AG04450 (cell line): ENCODE measurements at places on chromosomes 6 and 20.

- DNase-seq, result no peak
Observed at GRCh38 chr6:2179950-2180349, 65.5 kb downstream of the GMDS start.

DNA sequence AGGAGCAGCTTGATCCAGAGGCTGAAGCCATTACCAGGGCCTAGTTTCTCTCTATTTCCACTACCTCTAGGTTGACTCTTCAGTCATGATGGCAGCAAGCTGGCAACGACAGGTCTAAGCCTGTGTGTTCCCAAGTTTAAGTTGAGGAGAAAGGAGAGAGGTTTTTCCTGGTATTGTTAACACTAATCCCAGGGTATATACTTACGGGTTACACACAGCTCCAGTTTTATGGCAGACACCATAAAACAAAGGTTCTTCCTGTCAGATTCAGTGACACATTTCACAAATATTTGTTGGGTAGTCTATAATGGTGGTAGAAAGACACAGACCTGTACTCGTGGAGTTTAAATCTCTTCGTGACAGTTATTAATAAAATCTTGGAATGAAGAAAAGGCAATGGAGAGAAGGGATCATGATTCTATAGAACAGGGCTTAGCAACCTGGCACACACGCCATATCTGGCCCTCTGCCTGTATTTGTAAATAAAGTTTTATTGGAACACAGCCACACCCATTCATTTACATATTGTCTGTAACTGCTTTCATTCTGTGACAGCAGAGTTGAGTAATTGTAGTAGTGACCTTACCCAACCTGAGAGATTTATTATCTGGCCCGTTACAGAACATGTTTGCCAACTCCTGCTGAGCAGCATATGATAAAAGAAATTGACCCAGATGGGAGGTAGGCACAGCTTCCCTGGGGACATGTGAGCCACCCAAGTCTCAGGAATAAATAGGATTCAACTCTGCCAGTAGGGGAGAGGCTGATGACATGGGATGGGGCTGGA lies 323.3 kb downstream of the CDH4 start:
- no peak for DNase-seq

GRCh38 chr6:1020133-1020532 lies 291.8 kb upstream of the FOXQ1 start:
- no peak for DNase-seq

DNA sequence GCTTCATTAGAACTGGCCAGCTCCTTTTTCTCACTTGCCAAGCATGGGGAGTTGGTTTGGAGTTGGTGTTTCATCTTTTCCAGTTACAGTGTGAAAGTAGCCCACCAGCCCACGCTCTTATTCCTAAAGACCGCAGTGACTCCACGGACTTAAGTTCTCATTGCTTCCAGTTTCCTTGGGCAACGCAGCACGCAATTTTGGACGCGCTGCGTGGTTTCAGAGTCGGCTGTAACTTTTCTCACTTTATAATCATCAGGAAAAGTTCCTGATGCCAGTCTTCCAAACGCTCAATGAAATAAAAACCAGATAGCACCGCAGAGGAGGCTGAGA lies 381 bp upstream of the PEX7 start:
- no peak for DNase-seq

DNA sequence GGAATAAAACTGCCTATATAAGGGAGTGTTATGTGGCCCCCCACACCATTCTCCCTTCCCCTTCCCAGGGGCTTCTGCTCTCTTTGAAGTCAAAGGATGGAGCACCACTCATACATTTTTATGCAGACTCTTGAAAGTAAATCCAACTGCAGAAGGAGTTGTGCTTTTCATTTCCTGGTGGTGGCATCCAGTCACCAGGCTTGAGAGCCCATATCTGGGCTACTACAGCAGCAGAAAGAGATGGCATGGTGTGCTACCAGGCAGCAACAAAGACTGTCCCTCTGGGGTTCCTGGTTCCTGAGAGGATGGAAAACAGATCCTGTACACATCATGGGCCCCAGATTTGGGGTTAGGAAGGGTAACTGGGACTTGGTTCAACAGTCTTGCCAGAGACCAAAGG lies 226.4 kb downstream of the CLIC5 start:
- no peak for DNase-seq

GRCh38 chr6:118377711-118378414 lies 170.2 kb upstream of the PLN start:
- DNase-seq, result no peak

GRCh38 chr6:33095681-33096080 lies 19.9 kb downstream of the HLA-DPB1 start:
- DNase-seq, result no peak

DNA sequence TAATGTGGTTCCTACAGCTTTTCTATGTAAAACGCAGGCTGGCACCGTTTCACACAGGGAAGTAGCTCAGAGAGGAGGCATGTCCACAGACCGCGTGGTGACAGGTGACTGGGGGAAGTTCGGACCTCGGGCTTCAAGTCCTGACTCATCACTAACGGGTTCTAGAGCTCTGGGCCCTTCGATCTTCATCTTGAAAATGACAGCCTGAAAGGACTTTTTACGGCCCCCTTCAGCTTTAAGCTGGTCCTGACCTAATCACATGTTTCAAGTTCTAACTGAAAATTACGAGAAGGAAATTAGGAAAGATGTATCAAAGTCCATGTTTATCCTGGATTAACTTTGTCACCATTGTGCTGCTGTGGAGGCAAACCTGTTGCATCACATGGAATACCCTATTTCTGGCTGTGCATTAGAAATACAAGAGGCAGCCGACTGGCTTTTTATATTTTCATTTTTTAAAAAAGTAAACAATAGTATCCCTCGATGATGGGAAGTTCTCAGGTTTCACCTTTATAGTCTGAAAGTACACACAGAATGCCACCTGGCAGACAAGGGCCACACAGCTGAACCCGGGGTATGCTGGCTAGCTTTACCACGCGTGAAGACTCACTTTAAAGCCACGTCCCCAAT lies 2.0 kb downstream of the MAN1A1 start:
- DNase-seq, result no peak

GRCh38 chr6:5950361-5950785 lies 56.4 kb downstream of the NRN1 start:
- DNase-seq, result no peak

DNA sequence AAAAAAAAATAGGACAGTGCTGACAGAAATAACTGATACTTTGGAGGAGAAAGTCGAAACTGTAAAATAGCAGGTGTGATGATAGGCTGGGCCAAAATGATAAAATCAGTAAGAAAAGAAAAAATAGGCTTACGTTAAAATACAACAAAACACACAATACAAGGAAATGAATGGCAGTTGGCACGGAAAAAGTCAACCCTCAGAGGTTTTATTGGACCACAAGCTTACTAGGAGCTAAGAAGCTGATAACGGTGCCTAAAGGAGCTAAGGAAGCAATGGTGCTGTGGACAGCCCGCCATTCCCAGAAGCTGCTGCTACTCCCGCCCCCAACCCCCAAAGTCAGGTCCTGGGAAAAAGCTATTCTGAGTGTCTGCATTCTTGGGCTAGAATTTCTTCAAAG lies 55.9 kb upstream of the RNF146 start:
- DNase-seq, result no peak

GRCh38 chr20:63678071-63678470 lies 18.4 kb upstream of the TNFRSF6B start:
- no peak for DNase-seq
